ENCODE measurements at places on chromosomes 4 and X.

DNA sequence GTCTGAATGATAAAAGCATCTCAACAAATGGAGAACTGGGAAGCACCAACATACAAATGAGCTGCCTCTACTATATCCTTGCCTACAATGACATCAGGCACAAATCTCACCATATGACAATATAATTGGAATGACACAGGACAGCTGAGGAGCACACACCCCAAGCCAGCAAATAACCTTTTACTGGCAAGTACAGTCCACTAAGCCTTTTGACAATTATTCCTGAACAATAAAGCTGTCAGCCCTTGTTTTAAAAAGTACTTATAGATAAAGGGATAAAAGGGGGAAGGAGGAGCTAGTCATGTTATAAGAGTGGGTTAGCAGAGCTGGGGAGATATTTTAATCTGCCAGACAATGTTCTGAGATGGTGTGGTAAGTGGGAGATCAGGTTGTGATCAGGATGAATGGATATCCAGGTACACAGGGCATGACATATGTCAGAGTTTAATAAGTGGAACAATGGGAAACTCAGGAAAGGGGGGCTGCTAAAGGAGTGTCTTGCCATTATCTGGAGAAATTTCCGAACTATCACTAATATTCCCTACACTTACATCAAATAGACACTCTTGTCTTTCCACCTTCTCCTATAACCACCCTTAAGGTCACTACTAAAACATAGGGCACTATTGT is 127.6 kb downstream of the GPC3 start:
- no peak for DNase-seq

GRCh38 chr4:158722291-158722916 is 792 bp downstream of the PPID start:
- peak; percentile 34 for DNase-seq

DNA sequence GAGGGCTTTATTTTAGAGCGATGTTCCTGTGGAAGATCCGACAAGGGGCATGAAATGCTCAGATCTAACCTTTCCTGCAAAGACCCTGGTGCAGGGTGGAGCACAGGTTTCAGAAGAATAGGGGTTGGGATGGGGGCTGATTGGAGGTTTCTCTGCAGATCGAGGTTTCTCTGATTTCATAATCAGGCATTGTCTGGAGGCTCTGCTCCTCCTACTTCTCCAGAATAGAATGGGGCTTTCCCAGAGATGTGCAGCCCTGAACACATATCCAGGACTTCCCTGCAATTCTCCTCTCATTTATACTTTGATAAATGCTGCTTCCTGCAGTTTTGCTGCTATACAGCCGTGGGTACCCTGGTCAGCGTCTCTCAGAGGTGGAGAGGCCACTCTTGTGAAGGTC is 397.6 kb upstream of the BOD1L1 start:
- DNase-seq, result no peak

GRCh38 chrX:49060914-49061313 is 2.1 kb downstream of the CCDC120 start:
- no peak for DNase-seq

- DNase-seq, result peak; percentile 50
Observed at GRCh38 chr4:110049951-110050925, 137.6 kb downstream of the EGF start.

- peak; percentile 98 for DNase-seq
Observed at GRCh38 chr4:48340965-48341775, at the start of gene SLAIN2. SLAIN2 (plus strand) TSS chr4:48341529; CDS start chr4:48341740, 211 bp downstream.

DNA sequence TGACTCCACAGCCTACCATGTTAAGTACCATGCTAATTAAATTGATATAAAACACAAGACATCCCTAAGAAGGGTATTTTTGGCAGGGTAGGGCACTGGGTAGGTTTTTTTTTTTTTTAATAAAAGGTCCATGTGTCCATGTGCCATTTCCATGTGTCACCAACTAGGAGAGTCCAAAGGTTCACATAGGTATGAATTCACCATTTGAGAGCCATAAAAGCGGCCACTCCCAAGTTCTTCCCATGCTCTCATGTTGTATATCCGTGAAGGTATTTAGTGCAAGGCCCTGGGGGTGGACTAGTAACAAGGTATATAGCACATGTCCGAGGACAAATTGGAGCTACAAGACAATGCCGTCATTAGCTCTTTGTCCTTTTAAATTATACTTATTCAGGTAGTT is 107.3 kb downstream of the PDE5A start:
- no peak for DNase-seq

GRCh38 chr4:14152834-14153519 is 525.5 kb upstream of the BOD1L1 start:
- DNase-seq, result no peak

GRCh38 chrX:48689208-48689920 is 5.8 kb downstream of the WAS start:
- no peak for DNase-seq

DNA sequence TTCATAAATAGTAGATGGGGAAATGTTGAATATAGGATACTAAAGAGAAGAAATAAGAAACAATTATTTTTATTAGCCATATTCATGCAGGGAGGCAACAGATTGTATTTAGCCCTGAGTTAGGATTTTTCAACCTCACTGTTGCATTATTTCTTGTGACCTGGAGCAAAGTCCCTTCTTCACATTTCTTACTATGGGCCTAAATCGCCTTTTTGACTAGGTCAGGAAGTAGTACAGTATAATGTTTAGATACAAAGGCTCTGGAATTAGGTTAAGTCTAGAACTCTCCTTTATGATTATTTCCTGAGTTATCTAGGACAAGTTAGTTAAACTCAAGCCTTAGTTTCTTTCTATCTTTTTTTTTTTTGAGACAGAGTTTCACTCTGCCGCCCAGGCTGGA is 88.0 kb downstream of the FRYL start:
- no peak for DNase-seq

DNA sequence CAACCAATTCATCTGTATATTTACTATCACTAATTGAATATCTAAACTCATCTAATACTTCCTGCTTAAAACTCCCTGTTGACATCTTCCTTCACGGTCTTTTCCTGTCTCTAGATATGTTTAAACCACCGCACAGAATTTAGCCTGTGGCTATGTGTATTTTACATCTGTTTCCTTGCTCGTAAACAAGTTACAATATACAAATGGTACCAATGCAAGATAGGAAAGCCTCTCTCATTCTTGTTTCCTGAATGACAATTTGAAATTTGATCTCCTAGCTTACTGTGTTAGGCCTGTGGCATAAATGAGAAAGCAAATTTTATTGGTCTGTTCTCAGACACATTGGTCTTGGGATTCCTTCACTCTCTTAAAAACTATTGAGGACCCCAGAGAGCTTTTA is 89.7 kb upstream of the PCDH7 start:
- DNase-seq, result no peak

- peak; percentile 97 for DNase-seq
Observed at GRCh38 chrX:45803383-45803921, 602.8 kb upstream of the DIPK2B start.

- no peak for DNase-seq
Observed at GRCh38 chr4:3709061-3709845, 56.9 kb upstream of the ADRA2C start.

GRCh38 chr4:142292231-142292630 is 553.9 kb downstream of the INPP4B start:
- no peak for DNase-seq

DNA sequence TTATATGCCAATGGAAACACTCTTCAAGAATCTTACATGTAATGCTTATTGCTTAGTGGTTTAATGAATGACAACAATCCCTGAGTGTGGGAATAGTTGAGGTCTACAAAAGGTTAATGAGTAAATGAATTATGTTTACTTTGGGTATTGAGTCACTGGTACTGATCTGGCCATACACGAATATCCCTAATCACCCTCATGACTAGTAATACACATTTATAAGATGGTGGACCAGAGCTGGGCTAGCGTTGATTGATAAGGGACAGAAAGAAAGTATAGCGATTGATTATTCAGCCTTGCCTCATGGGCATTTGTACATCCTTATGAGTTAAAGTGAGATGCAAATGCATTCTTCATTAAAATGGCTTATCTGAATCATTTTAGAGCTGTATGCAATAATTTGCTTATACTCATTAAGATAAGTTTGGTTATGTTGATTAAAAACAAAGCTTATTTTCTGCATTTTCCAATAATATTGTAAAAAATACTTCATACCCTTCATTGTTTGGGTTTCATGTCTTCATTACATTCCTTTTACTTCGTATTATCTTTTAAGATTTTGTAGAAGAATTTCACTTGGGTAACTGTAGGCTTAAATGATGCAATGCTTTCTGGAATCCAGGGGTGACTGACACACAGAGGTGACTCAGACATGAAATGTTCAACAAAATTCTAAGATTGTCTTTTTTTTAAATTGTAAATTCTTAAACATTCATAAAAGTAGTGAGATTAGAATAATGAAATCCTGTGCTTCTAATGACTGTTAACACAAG is 47.4 kb downstream of the FGF2 start:
- peak; percentile 88 for DNase-seq

DNA sequence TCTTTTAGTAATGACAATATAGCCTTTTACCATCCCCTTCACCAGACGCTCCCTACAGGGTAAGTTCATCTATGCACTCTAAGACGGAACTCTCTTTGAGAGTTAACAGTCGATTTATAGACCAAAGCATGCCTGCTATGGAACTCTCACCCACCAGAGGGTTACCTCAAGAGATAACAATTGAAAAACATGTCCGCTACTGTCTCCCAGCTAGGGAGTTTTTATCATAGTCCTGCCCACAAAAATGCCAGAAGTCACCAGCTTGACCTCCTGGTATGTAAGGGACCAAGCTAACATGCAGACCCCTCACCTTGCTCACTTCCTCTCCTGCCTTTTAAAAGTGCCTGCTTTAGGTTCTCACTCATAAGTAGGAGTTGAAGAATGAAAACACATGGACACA is 16.7 kb upstream of the YTHDC1 start:
- no peak for DNase-seq

DNA sequence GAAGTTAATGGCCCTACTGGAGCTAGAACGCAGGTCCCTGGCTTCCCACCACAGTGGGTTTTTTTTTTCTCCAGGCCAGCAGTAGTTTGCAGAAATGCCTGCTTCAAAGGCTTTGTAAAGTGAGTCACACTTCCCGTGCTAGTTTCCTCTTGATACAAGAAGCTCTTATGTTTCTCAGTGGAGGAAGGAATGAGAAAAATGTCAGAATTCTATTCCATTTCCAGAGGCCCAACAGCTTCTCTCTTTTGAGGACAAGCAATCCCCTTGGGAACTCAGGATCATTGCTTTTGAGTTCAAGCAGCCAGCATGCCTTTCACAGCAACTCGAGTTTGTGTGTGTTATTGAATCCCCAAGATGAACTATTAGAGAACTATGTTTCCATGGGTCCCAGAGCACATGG is 134.3 kb downstream of the GUCY2F start:
- peak; percentile 95 for DNase-seq

GRCh38 chr4:5157791-5158770 is 106.8 kb downstream of the STK32B start:
- DNase-seq, result peak; percentile 23

Measured in fibroblast of skin of right biceps (primary cell).